ENCODE measurements at places on chromosomes 2 and 18.

DNA sequence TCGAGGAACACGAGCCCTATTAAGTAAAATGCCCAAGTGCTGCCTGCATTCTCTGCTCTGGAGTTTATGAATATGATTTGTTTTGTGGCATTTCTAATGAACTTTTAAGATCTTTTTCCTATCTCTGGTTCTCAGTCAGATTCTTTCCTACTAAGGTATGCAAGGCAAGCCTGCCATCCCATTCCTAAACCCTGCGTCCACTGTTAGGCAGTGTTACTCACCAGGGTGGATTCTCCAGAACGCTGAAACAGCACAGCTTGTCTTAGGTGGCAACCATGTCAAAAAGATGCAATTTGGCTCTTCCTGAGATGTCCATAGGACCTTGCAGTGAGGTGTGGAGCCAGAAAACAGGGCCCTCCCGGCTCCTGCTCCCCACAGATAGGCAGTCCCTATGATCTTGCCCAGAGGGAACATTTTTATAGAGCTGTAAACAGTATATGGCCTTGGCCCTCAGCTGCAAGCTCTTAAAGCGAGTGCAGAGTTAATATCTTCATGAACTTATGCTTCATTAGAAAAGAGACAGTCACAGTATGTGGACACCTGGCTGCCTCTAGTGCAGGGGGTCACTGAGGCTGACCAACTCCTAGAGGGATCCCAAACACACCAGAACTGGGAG is 84.4 kb downstream of the TPGS2 start:
- no peak for DNase-seq

- DNase-seq, result no peak
These were observed 59.3 kb upstream of the TCF4 start for GRCh38 chr18:55647331-55647730.

DNA sequence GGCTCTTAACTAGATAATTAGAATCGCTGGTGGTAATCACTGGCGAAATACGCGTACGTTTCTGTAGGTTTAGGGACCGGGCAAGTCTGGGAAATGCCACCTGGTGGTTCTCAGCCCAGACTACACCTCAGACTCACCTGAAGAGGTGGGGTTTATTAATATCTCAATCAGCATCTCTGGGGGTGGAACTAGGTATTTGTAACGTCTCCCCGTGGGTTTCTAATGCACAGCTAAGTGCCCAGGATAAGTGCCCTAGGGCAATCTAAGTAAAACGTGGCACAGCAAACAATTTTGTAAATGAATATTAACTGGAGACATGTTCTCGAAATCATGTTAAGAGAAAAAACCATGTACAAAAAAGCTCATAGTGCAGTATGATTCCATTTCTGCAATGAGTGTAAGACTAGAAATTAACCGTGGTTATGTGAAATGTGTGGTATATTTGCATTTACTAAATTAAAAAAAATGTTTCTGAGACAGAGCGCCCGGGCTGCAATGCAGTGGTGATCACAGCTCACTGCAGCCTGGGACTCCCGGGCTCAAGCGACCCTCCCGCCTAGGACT is 760 bp upstream of the CNOT11 start:
- DNase-seq, result peak; percentile 57

DNA sequence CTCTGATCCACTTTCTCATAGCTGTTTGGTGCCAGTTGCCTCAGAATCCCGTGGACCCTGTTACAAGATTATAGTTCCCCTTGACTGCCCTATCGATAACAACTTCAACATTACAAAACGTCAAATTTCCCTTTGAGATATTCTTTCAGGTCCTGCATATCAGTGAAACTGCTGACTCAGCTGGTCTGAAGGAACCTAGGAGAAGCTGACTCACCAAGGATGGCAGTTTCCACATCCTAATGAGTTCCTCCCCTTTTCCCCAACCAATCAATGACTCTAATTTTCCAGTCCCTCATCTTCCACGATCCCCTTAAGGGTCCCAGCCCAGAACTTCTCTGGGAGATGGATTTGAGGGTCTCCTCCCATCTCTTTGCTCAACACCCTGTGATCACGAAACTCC is 27.6 kb upstream of the GNAL start:
- DNase-seq, result no peak

DNA sequence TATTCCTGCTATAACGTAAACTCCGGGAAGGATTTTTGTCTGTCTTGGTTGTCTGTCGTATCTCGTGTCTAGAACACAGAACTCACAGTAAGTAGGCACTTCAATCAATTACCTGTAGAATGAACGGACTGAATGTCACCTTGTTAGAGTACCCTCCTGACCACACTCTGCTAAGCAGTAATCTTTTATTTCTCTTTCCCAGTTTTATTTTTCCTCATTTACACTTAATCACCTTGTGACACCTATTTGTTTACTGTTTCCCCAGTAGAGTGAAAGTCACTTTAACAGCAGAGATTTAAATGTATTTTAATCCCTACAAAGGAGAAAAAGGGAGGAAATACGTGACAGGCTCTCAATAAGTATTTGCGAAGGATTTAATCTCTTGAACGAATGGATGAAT is 514 bp upstream of the EPB41L5 start:
- no peak for DNase-seq

Measured in CD4-positive, alpha-beta T cell treated with Interleukin-17A for 1 hour (primary cell).